ENCODE measurements at places on chromosomes 3 and 15.

- DNase-seq: no peak
Observed at GRCh38 chr3:25427155-25427554, 908 bp upstream of the RARB start.

DNA sequence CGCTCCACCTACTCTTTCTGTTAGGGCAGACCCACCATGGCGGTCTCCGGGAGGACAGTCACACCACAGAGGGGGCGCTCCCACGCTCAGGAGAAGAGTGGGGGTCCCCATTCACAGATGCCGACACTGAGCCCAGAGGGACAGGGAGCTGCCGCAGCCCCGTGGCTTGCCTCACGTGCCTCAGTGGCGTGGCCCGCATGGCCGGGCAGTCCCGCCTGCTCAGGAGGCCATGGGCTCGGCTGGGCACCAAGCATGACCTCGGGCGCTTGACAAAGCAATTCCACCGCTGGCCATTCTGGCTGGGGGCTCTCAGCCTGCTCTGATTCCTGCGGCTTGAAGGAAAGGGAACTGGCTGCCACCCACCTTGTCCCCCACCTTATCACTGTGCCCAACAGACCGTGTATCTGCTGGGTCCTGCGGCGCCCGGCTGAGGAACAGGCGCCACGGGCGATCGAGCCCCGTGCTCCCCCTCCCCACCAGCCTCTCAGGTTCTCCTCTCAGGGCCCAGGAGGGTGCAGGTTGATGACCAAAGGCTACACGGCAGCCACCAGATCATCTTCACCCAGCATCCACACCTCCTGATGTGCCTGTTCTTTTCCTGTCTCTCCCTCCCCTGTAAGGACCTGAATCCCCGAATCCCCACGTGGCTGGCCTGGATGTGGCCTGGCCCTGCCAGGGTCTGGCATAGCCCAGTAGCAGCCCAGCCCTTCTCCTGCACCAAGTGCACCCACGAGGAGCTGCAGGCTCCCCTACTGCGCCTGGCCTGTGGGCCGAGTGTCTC, 20.7 kb downstream of the CYFIP1 start:
- DNase-seq: no peak

DNA sequence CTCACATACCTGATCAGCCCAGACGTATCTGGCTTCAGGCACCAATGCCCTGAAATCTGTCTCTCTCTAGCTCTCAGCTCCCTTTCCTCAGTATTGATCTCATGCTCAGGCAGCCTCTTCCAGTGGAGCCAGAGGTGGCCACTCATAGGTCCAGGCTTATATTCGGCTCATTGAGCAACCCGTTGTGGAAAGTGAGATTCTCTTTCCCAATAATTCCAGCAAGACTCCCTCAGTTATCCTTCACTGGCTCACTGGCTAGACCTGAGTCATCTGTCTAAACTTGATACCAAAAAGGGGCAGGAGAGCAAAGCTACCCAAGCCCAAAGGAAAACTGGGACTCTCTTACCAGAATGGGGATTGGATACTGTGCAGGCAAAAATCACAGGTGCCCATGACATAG, 33.4 kb upstream of the FRMD4B start:
- no peak for DNase-seq

GRCh38 chr15:98537516-98538060, 110.8 kb upstream of the IGF1R start:
- DNase-seq: no peak

DNA sequence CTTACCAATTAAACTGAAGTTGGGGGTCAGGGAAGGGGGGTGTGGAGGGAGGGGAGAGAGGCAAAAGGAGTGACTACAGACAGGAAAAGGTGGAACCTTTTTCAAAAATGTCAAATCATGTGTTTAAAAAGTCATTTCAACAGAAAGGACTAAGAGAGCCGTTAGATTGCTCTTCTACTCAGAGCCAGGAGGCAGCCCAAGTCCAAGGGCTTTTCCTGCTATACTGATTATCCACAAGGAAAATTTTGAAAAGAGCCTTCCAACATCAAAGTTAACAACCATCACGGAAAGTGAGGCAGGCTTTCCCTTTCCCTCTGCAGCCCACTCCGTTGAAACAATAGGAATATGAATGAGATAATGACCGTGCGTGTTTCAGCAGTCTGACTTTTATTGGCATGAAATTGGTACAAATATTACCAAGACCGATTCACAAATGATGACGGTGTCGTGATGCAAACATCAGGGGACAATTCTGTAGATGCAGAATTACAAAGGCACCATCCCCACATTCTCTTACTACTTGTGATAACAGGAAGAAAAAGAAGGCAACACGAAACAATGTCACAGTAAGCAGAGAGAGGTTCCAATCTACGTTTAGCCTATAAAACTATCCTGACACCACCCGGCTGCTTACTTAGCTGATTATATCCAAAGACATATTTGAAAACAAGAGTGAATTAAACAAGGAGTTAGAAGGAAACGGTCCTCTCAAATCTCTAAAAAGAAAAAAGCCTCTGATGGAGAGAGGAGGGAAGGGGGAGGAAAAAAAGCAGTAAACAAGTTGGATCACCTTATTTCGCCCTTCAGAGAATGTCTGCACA, 453.7 kb downstream of the FOXP1 start:
- no peak for DNase-seq

- DNase-seq: no peak
Observed at GRCh38 chr3:135490219-135490915, 475.2 kb upstream of the PPP2R3A start.

DNA sequence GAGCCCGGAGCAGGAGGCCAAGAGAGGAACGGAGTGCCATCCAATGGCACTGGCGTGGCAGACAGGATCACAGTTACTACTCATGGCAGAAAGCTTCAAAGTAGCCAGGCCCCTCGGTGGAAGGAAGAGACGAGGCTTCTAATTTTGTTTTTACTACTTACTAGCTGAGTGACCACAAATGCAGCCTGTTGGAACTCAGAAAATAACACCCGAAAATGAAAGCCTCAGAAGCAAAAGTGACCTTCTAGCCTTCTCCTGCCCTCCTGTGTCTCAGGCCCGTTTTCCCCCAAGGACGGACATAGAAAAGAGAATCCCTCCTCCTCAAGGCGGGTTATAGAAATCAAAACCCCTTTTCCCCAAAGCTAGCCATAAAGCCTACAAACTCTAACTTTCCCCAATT, 9.9 kb upstream of the STRA6 start:
- no peak for DNase-seq

GRCh38 chr15:39327005-39327730, 253.7 kb upstream of the THBS1 start:
- DNase-seq: no peak

DNA sequence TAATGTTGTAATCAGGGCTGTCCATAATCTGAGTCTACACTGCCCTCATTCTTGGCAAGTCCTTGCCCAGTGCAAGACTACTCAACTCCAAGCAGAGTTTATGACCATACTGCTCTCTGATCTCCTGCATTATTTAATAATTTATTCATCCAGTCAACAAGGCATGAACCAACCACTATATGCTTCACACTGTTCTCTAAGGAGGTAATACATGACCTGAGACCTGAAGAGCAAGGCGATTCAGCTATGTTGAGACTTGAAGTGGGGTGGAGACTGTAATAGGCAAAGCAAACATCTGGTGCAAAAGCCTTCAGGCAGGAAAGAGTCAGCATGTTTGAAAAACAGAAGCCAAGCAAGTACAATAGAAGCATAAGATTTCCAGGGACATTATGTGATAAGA, 1362.8 kb downstream of the ROBO2 start:
- DNase-seq: no peak

DNA sequence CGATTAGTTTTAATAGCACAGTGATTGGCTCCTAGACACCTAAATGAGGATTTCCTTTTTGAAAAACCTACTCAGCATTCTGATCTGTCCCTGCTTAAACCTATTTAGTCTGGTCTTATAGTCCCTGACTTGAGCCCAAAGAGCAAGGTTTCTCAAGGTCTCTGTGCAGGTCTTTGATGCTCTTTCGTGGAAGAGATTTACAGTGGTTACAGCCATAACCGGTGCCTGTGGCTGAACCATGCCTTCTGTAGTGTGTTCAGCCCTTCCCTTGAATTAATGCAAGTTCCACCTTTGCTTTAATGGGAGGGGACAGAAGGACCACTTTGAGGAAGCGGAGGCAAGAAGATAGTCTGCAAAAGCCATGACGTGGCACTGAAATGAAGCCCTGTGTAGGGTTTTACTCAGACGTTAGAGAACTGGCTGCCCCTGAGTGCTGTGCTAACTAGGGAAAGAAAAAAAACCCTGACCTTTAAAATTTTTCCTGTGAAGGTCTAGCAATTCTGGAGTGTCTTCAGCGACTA, 43.0 kb downstream of the ZBTB38 start:
- DNase-seq: no peak

- no peak for DNase-seq
Observed at GRCh38 chr3:190074817-190075216, 45.9 kb downstream of the P3H2 start.

DNA sequence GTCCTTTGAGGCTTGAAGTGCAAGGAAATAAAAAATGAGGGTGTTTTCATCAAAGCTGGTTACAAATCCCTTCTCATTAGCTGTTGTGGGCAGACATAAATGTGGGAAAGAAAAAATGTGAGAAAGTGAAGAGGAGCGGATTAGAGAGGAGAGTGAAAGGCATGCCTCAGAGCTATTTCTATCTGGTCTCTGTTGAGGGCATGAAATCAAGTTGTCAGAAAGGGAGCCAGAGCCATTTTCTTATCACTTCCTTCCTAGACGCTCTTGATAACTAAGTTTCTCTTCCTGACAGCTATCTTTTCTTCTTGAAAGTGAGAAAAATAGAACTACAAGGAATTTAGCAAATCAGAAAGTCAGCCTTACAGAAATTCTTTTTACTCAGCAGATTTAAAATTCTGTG, 20.8 kb upstream of the CAPN3 start:
- no peak for DNase-seq

- DNase-seq: no peak
Observed at GRCh38 chr15:38662033-38662802, 97.6 kb upstream of the RASGRP1 start.

DNA sequence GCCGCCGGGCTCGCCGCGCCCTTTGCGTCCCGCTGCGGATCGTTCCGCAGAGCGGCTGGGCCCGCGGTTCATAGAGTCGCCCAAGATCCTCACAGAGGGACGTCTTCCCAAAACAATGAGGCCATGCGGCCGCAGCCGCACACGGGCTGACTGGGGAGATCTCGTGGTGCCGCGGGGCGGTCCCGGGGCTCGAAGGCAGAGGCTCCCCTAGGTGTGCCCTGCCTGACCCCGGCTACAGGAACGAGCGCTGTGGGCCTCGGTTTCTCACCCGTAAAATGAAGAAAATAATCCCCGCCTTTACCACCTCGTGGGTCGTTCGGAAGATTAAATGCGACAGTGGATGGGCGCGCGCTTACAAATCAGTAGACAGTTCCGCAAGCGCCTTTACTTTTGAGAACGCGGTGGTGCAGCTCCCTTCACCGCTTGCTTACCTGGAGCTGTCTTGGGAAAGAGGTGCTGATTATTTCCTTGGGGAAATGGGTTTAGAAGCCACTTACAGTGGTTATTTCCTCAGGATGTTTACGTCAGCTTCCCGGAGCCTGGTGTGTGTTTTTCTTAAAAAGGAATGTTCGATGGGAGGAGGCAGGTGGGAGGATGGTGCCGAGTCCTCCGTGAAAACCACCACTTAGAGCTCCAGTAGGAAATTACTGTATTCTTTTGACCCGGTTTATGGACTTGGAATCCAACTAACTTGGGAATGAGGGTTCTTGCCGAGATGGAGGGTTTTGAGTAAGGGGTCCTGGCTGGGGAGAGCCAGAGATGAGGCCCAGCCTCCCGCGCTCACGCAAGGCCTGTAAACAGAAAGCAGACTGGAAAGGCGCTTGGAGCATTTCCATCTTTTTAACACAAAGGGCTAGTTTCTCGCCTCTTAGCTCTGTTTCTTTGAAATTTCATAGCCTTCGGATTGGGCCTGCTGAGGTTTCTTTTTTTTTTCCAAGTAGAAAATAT, 1.9 kb upstream of the MEX3B start:
- no peak for DNase-seq

DNA sequence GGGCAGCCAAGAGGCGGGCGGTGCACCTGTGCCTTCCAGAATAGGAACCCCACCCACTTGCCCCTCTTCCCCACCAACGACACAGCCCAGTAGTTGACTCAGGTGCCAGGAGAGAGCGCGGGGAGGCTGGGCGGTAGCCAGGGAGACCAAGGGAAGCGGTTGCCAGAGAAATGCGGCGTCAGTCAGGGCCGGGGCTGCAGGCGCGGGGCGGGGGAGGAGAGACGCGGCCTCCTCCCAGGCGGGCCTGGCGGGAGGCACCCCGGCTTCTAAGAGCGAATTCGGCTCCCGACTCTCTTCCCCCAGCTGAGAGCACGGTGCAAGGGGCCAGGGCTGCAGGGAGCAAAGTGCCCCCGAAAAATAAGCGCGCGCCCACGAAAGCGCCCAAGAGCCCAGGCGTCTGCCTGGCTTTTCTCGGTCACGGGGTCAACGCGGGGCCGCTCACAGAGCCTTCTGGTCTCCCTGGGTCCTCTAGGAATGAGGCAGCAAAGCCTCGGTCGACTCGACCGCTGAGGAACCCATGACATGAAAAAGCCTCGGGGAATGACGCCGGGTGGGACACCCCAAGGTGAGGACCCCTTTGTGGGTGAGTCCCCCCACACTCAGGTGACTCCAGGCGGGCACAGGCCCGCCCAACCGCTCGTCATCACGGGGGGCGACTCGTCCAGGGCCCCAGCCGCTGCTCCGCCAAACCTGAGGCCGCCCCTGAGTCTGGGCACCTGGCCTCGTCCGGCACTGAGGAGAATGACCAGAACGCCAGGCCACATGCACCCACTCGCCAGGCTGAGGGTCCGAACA, 716 bp downstream of the CPEB1 start:
- DNase-seq: no peak

DNA sequence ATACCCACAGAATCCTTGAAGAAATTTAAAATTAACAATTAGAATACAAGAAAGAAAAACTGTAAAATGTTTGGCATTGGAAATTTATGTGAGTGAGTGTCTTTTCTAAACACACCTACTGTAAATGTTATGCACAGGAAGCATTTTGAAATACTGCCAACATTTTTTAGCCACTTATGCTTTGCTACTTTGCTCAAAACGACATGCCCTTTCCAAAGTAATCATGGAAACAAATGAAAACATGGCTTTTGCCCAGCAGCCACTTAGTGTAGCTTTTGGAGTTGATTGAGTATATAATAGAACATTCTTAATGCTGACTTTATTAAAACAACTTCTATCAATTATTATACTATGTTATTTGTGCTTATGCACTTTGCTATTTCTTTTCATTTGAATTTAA, 823.0 kb downstream of the CADM2 start:
- no peak for DNase-seq

- DNase-seq: no peak
Observed at GRCh38 chr15:40850576-40851112, 6.8 kb downstream of the SPINT1 start.

DNA sequence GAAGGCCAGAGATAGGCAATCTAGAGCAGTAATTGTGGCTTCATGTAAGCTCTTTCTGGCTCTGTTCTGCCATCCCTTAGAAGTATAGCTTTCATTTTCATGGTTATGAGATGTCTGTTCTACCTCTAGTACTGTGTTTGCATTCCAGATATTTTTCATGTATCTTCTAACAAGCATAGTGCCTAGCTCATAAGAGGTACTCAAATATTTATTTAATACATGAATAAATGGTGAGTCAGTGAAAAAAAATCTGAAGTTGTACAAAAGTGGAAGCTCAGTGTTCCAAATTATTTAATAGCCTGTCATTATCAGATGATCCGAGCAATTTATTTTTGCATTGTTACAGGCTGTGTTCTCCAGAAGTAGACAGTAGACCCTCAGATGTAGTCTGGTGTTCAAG, 64.3 kb downstream of the OXSM start:
- DNase-seq: no peak
